Activated T-helper 1 cell treated with anti-CD3 and anti-CD28 coated beads, Interleukin-2, amount 50 U/mL, for 16 hours (primary cell): ENCODE measurements at places on chromosomes 7 and 10.

DNA sequence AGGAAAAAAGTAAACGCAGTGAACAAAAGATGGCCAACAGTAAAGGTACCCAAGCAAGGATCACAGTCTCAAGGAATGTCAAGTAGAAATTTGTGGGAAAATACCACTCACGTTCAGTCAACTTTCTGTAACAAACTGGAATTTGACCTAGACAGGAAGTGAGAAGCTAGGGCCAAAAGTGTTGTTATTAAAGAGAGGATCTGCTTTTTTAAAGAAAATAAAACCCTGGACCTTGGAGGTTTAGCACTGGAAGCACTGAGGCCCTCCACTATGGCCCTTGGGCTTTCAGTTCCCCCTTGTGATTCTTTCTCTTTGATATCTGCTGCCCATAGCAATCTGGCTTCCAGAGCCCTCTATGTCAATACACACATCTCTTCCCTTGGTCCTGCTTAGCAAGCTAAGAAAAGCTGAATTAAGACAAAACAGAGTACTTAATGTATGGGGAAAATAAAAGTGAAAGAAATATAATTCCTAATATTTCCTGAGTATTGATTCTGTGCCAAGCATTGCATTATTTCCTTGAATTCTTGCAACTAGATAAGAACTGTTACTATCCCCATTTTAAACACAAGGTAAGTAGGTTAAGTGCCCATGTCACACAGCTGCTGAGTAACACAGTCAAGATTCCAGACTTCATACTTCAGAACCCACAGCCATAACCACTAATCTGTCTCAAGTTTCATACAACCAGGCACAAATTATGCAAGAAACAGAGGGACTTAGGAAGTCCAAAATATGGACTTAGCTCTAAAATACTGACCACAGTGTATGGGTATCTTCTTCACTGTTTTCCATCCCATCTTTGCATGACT is 2.6 kb upstream of the ZNF438 start:
- DNase-seq, result no peak

GRCh38 chr10:53052521-53053164 is 280.1 kb upstream of the MBL2 start:
- DNase-seq, result no peak

- peak; percentile 59 for DNase-seq
Measured at GRCh38 chr7:45259966-45260646, 102.5 kb downstream of the RAMP3 start.

DNA sequence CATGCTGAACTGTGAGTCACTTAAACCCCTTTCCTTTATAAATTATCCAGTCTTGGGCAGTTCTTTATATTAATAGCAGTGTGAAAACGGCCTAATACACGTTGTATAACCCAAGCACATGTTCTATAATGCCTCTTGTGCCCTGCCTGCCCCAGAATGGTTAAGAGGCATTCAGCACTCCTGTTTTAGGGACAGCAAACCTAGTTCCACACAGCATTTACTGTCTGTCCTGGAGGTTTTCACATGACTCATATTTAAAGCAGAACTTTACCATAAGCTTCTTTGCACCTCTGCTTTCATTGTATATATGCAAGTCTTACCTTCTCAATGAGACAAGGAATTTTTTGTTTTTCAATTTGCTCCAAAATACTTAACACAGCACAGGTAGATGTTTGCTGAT is 144.8 kb downstream of the ICA1 start:
- no peak for DNase-seq

DNA sequence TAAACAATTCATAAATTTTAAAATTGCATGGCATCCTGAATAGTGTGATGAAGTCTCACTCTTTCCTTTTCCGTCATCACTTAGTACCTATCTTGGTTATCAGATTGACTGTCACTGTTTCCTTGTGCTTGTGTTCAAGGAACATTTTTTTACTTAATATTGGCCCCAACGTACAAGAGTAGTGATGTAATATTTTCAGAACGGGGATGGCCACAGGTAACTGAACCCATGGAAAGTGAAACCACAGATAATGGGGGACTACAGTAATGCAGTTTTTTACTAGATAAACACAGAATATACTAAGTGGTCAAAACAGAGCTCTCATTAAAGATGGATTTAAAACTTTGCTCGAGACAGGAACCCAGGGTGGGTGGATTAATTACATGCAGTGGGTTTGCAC is 85.4 kb downstream of the MACC1 start:
- no peak for DNase-seq

- no peak for DNase-seq
Measured at GRCh38 chr7:101823596-101823995, 6.2 kb downstream of the CUX1 start.

DNA sequence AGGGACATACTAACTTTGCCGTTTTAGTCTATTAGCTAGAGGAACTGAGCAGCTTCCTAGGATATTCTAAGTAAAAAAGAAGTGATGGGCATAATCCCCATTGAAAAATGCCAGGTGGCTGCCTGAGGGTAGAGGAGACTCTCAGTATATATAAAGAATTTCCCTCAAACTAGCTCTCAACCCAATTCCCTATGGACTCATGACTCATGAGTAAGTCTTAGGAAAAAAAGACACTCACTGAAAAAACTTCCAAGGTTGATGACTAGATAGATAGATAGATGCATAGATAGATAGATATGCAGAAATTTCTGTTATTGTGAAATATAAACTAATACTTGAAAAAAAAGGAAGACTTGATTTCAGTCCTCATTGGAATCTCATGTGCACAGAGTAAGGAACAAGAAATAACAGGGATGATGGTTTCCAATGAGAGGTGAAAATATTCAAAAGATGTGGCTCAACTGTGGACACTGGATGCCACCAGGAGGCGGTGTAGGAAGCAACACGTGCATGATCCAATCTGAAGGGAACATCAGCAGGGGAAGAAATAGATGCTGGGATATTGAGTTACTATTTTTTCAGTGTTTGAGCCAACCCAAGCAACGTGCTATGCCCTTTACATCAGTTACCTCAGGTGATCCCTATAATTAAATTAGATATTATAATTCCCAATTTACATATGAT is 711.0 kb upstream of the LRRTM3 start:
- DNase-seq, result no peak

GRCh38 chr7:149228831-149229471 is 10.5 kb upstream of the ZNF212 start:
- DNase-seq, result no peak

GRCh38 chr7:134512271-134512670 is 15.1 kb upstream of the AKR1B10 start:
- no peak for DNase-seq

GRCh38 chr10:122132882-122133565 is 138.1 kb upstream of the BTBD16 start:
- DNase-seq, result no peak

DNA sequence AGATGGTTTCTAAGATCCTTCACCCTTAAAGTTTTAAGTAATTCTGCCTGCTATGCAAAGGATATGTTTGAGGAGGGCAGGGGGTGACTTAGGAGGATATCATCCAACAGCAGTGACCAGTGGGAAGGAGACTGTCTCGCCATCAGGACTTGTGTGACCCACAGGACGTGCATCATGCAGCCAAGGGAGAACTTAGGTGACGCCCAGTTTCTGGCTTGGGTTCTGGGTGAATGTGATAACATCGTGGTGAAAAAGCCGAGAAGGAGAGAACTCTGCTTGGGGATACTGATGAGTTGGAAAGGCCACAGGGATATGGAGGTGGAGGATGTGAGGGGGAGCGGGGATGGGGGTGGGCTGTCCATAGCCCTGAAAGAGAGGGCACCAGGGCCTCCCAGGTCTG is 3.8 kb downstream of the WIPI2 start:
- DNase-seq, result no peak

- no peak for DNase-seq
Measured at GRCh38 chr10:77349226-77349625, 288.4 kb downstream of the KCNMA1 start.

DNA sequence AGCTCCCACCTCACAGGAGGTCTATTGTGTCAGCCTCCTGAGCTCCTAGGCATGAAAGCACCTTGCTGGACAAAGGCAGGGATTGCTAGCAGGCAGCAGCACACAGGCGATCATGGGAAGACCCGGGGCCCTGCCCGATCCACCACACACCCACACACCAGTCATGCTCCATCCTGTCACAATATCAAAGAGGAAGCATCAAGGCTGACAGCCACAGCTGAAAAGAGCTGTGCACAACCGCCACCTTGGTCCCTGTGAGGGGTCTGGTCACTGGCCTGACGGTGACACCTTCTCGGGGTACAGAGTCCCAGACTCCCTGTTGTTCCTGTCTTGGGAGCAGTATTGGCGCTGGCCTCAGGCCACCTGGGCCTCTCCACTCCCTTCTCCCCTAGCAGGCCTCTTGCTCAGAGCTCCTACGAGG is 89.7 kb upstream of the RET start:
- peak; percentile 2 for DNase-seq
